ENCODE measurements at places on chromosomes 3 and 15. TPM values are rescaled to one million over a fixed set of nuclear protein-coding genes. Genes with fewer than 3 reads are reported as not detected.

The KPNA4 gene
- total RNA-seq, result 59.2 TPM

DNA sequence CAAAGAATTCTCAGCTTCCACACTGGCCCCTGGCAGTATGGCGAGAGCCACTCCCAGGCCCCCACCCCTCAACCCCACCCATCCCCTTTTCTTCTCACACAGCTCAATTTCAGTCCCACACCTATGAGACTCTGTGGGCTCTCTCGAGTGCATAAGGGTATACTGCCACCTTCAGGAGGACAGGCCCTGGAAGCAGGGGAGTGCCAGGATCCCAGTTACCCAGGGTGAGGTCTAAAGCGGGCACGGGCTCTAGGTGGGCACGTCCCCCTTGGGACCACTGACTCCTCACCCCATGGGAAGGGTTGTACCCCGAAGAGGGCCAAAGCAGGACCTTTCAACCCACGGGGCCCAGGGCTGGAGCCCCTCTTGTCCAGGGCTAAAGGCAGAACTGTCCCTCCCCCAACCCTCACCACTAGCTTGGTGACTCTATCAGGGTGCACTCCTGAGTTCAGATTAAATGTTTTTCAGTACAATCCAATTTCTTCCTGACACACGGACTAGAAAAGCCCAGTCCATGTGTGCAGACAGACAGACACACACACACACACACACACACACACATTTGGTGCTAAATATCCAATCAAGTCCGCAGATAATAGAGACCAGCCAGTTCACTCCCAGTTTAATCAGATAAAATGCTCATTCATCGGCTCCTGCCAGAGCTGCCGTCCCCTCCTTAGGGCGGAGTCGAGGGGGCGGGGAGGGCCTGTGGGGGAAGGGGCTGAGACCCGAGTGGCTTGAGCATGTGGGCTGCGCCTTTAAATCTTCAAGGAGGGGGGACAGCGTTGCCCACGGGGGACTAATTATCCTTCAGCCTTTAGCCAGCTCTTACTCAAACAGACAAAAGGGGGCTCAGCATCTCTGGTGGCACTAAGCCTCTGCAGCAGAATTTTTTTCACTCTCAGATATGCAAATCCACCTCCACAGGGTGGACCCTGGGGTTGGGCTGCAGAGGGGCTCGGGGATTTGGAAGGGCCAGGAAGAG is 59.3 kb downstream of the CYP11A1 start:
- H3K4me3 ChIP-seq, result no peak overlapping the region
- H3K36me3 ChIP-seq, result no peaks in the 10 kb centered on the region
- H3K27ac ChIP-seq, result no peak overlapping the region
- no peaks in the 10 kb centered on the region for H3K4me1 ChIP-seq

- H3K36me3 ChIP-seq, result no peaks in the 10 kb centered on the region
- H3K27me3 ChIP-seq, result no peaks in the 10 kb centered on the region
- no peak for DNase-seq
- H3K4me1 ChIP-seq, result no peaks in the 10 kb centered on the region
- H3K4me3 ChIP-seq, result no peak overlapping the region
- H3K27ac ChIP-seq, result no peak overlapping the region
Measured at GRCh38 chr3:36650271-36650671, 114.1 kb downstream of the DCLK3 start.

- DNase-seq, result no peak
- H3K36me3 ChIP-seq, result peaks cover 88% of the 10 kb centered on the region
- H3K27me3 ChIP-seq, result no peaks in the 10 kb centered on the region
- H3K27ac ChIP-seq, result no peak overlapping the region
Measured at GRCh38 chr3:124997303-124998246, 58.2 kb downstream of the HEG1 start.

The TLR9 gene
- total RNA-seq, result not detected

- H3K4me1 ChIP-seq, result no peaks in the 10 kb centered on the region
- no peak for DNase-seq
- H3K4me3 ChIP-seq, result no peak overlapping the region
- H3K36me3 ChIP-seq, result no peaks in the 10 kb centered on the region
- H3K27ac ChIP-seq, result no peak overlapping the region
Measured at GRCh38 chr3:189714991-189715961, 84.1 kb downstream of the TP63 start.

DNA sequence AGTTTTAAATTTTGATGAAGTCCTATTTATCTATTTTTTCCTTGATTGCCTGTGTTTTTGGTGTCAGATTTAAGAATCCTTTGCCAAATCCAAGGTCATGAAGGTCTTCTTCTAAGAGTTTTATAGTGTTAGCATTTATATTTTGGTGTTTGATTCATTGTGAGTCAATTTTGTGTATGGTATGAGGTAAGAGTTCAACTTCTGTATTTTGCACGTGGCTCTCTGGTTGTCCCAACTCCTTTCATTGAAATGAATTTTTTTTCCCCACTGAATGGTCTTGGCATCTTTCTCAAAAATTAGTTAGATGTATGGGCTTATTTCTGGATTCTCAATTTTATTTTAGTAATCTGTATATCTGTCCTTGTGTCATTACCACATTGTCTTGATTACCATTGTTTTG is 57.1 kb upstream of the STRIT1 start:
- H3K4me1 ChIP-seq, result no peaks in the 10 kb centered on the region
- H3K27me3 ChIP-seq, result no peaks in the 10 kb centered on the region
- no peak for DNase-seq
- no peak overlapping the region for H3K27ac ChIP-seq

DNA sequence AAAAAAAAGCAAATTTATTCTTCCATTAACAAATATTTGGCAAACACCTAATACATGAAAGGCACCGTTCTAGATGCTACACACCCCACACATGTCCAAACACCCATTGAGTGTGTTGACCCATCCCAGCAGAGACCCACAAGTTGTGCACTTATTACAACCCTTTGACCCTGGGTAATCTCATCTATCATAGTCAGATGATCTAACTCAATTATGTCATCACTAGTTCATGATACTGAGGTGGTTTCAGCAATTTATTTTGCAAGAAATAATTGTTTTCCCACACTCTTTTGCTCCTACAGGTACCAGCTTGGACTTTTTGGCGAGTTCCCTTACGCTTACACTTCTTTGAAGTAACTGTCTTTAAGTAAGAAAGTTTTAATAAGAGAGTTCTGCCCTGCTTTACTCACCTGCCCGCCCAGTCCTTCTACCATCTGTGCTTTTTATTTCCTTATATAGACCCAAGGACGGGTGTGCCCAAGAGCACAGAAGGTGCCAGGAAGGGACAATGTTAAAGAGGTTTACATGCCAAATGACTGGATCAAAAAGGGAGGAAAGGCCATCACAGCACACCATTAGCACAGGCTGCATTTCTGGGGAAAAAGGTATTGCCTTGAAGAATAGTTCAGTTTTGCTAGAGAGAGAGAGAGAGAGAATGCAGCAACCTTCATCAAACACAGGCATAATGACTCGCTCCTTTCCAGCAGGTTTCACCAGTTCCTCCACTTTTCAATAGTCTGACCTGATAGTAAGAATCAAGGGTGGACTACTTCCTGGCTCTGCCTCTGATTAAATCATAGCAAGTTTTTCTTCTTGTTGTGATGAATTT is 54.5 kb upstream of the ATP11B start:
- H3K4me1 ChIP-seq, result no peaks in the 10 kb centered on the region
- DNase-seq, result no peak
- no peaks in the 10 kb centered on the region for H3K36me3 ChIP-seq
- no peak overlapping the region for H3K4me3 ChIP-seq
- H3K27ac ChIP-seq, result no peak overlapping the region

The GBE1 gene
- 12.3 TPM for total RNA-seq

DNA sequence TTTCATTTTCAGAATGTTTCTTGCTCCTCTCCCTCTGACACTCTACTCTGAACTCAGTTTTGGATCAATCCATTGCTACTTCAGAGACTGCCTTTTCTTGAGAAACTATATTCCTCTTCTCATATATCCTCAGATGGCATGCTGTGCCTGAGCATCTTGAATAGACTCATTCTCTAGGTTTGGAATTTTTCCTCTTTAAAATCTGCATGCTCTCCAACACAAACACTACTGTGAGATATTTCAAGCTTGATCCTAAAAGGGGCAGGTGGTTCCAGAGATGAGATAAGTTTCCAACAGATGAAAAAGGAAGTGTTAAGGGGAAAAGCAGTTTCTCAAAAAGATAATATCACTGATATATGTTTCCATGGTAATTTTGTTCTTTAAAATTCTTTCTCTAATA is 742.2 kb upstream of the EPHA6 start:
- H3K27ac ChIP-seq, result no peak overlapping the region
- no peaks in the 10 kb centered on the region for H3K27me3 ChIP-seq
- no peaks in the 10 kb centered on the region for H3K36me3 ChIP-seq
- no peak overlapping the region for H3K4me3 ChIP-seq

GRCh38 chr15:39243396-39243795 is 337.5 kb upstream of the THBS1 start:
- H3K4me1 ChIP-seq, result no peaks in the 10 kb centered on the region
- H3K27ac ChIP-seq, result no peak overlapping the region
- H3K36me3 ChIP-seq, result no peaks in the 10 kb centered on the region

The RPUSD3 gene
- 59.2 TPM for total RNA-seq

DNA sequence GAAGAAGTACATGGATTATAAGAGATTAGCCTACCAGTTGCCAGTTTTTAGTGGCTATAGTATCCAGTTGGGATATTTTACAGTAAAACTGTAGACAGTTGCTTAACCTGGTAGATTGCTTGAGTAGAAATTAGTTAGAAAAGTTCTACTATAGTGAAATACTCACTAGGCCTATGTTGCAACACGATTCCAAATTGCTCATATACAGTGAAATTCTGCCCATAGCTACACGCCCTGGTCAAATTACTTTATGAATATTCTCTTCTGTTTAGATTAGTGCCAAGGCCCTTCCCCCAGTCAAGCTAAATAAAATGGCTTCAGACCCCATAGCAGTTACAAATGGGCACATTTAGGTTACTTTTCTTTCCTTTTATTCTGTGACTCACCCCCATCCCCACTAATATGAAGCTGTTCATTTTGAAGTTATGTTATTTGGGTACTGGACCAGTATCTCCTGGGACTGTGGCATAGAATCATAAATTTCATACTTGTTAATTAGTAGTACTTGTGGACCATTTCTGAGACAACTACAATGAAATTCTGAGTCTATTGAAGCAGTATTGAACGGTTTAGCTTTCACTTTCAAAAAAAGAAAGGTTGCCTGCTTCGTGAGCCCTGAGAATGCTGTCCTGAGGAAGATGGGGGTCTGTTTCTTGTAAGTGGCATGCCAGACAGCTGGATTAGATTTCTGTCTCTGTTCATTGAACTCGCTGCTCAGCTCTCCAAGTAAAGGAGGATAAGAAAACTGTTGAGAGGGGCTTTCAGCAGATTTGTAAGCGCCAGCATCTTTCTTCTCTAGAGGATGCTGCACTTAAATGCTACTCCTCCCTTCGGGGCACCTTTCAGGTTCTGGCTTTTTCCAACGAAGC is 65.8 kb upstream of the CFAP20DC start:
- H3K27ac ChIP-seq, result no peak overlapping the region
- no peaks in the 10 kb centered on the region for H3K36me3 ChIP-seq
- no peaks in the 10 kb centered on the region for H3K27me3 ChIP-seq
- no peak overlapping the region for H3K4me3 ChIP-seq
- DNase-seq, result no peak
- no peaks in the 10 kb centered on the region for H3K4me1 ChIP-seq

GRCh38 chr15:100529556-100529955 is 806 bp upstream of the CERS3 start:
- H3K4me3 ChIP-seq, result no peak overlapping the region
- no peak for DNase-seq
- H3K4me1 ChIP-seq, result no peaks in the 10 kb centered on the region

GRCh38 chr15:25177955-25178801 is 223.4 kb downstream of the SNRPN start:
- H3K27me3 ChIP-seq, result no peaks in the 10 kb centered on the region
- no peaks in the 10 kb centered on the region for H3K36me3 ChIP-seq
- no peaks in the 10 kb centered on the region for H3K4me1 ChIP-seq

- no peaks in the 10 kb centered on the region for H3K36me3 ChIP-seq
- no peak overlapping the region for H3K27ac ChIP-seq
- H3K4me3 ChIP-seq, result no peak overlapping the region
- no peaks in the 10 kb centered on the region for H3K27me3 ChIP-seq
Measured at GRCh38 chr3:142228964-142229363, 3.6 kb upstream of the GK5 start.

- H3K36me3 ChIP-seq, result no peaks in the 10 kb centered on the region
- DNase-seq, result no peak
- H3K4me1 ChIP-seq, result no peaks in the 10 kb centered on the region
Measured at GRCh38 chr3:52827441-52827840, 3.0 kb downstream of the ITIH4 start.

- H3K4me1 ChIP-seq, result peaks cover 12% of the 10 kb centered on the region
- no peak overlapping the region for H3K4me3 ChIP-seq
- H3K36me3 ChIP-seq, result peaks cover 2% of the 10 kb centered on the region
- peak; percentile 63 for DNase-seq
- H3K27me3 ChIP-seq, result no peaks in the 10 kb centered on the region
- H3K27ac ChIP-seq, result no peak overlapping the region
Measured at GRCh38 chr3:123605789-123606234, 21.0 kb upstream of the HACD2 start.

The RAB6B gene
- 2.2 TPM for total RNA-seq

All from endodermal cell (in vitro differentiated cells).